Right hindlimb (tissue), 1 donor: ENCODE measurements at places on chromosomes 4 and X.

DNA sequence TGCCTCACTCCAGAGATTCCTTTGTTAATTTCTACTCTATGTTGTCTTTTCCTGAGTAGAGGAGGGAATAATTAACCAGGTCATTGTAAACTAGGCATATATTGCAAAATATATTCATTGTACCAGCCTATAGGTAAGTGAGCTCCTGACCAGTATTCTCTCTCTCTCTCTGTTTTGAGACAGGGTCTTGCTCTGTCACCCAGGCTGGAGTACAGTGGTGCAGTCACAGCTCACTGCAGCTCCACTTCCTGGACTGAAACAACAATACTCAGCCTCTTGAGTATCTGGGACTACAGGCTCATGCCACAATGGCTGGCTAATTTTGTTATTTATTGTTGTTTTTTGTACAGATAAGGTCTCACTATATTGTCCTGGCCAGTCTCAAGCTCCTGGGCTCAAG is 198.3 kb downstream of the ARAP2 start:
- no peak for DNase-seq

GRCh38 chr4:3069661-3070199 is 4.6 kb downstream of the HTT-AS start:
- no peak for DNase-seq

- DNase-seq, result no peak
Measured at GRCh38 chr4:23504083-23504482, 385.8 kb downstream of the PPARGC1A start.

- DNase-seq, result no peak
Measured at GRCh38 chr4:83489711-83490326, 4.9 kb upstream of the ABRAXAS1 start.

DNA sequence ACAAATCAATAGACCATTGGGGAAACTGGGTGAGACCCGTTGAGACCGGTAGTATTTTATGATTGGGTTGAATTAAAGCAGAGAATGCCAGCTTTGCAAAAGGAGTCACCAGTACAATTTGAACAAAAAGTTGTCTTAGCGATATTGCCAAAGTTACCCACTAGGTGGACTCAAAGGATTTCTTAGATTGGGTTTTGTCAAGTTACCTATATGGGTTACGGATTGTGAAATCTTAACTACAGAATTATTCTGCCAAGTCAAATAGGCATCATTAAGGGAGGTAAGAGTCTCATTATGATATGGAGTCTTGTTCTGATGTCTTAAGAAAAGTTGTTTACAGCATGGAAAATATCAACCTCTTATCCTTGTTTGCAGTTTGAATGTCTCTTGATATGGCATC is 15.0 kb upstream of the CT47A1 start:
- no peak for DNase-seq

GRCh38 chr4:2182994-2183393 is 58.9 kb downstream of the HAUS3 start:
- DNase-seq, result no peak

DNA sequence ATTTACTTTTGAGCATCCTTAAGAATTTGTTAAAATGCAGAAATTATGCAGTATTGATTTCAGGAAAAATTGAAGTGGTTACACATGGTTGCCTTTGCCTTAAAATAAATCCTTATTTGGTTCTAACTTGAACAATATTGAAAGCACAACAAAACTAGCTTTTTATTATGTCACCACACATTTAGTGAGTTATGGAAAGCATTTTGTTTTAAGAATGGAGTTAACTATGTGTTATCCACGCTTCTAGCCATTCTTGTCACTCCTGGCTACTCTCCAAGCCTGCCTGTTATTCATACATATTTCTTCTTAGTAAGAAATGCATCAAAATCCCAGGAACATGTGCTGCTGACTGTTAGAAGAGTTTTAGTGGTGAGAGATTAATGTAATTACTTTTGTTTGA is 73.9 kb downstream of the FAT4 start:
- no peak for DNase-seq

DNA sequence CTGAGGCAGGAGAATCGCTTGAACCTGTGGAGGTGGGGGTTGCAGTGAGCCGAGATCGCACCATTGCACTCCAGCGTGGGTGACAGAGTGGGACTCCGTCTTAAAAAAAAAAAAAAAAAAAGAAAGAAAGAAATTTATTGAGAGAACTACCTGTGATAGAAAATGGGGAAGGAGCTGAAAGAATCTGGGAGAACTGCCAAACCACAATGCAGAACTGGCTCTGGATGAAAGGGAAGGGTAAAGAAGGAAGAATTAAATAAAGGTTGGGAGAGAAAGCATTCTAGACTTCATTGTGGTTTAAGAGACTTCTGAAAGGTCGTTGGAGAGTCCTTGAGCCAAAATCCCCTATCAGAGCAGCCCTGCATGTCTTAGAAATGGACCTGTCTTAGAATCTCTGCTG is 567.9 kb upstream of the HTR2C start:
- DNase-seq, result no peak

DNA sequence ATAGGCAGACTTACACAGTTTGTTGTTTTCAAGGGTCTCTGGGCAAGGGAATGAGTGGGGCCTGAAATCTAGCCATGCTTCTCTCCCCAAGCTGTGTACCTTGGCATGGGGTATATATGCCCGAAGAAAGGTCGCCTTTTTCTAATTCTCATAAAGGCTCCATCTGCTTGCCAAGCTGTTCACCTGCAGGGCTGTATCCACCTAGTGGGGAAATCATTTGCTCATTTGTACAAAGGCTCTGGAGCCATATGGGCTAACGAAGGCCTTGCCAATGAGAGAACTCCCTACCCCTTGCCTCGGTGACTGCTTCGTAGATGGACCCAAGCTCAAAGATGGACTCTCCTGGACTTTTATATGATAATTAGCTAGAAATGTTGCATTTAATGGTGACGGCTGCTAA is 1097.0 kb downstream of the PDHA2 start:
- DNase-seq, result no peak

DNA sequence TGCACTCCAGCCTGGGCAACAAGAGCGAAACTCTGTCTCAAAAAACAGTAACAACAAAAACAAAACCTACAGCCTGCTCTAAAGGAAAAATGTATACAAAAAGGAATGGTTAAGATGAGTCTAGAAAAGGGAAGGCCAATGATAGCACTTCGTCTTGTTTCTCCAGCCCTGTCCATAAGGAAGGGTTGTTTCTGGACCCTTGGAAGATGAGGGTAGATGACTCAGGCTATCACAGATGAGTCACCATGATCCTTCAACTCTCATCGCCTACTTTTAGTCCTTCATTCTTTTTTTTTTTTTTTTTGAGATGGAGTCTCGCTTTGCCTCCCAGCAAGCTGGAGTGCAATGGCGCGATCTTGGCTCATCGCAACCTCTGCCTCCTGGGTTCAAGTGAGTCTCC is 8.8 kb downstream of the PLA2G12A start:
- no peak for DNase-seq

GRCh38 chrX:37347420-37347819 is 1.7 kb upstream of the PRRG1 start:
- no peak for DNase-seq

- no peak for DNase-seq
Measured at GRCh38 chr4:48538358-48538757, 48.3 kb downstream of the ZAR1 start.

- DNase-seq, result no peak
Measured at GRCh38 chrX:22247169-22247568, 25.5 kb upstream of the CBLL2 start.

DNA sequence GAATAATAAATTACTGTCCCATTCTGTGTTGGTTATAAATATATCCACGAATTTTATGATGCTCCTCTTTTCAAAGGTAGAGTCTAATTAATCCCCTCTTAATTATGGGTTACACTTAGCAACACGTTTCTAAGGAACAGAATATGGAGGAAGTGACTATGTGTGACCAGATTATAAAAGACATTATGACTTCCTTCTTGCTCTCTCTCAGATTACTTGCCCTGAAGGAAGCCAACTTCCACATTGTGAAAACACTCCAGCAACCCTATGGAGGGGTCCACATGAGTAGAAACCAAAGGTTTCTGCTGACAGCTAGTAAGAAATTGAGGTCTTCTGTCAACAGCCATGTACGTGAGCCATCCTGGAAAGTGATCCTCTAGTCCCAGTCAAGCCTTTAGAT is 59.3 kb downstream of the WDFY3 start:
- no peak for DNase-seq

DNA sequence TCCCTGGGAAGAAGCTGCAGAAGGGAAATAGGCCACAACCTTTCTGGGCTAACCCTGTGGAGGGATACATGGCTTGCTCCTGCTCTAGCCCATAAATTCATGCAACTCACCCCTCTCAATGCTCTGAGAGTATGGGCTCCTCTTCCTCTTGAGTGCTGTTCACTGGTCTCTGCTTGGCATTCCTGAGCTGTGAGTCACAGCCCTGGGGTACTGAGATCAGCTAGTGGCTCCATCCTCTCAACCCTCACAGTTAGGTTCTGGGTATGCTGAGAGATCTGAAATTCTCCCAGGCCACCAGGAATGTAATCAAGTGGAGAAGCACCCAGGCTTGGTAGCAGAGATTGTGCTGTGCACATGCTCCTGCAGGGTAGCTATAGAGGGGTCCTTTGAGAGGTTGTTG is 60.6 kb upstream of the SPANXN2 start:
- no peak for DNase-seq

GRCh38 chr4:81040012-81040659 is 9.6 kb downstream of the BMP3 start:
- no peak for DNase-seq

DNA sequence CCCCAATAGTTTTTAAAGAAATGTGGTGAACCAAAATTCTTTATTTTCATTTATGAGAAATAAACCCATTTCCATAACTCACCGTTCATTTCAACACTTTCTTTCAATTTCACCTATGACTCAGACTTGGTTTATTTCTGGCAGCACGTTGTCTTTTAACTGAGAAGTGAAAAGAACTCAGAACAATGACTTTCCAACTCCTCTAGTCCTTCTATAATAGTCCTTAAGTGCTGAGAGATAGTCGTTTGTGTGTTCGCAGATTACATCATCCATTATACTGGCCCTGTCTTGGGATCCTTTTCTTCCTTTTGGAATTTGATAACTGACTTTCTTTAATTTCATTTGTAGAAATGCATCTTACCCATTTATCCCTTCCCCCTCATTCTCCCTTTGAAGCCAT is 113.6 kb downstream of the GLUD2 start:
- DNase-seq, result no peak

DNA sequence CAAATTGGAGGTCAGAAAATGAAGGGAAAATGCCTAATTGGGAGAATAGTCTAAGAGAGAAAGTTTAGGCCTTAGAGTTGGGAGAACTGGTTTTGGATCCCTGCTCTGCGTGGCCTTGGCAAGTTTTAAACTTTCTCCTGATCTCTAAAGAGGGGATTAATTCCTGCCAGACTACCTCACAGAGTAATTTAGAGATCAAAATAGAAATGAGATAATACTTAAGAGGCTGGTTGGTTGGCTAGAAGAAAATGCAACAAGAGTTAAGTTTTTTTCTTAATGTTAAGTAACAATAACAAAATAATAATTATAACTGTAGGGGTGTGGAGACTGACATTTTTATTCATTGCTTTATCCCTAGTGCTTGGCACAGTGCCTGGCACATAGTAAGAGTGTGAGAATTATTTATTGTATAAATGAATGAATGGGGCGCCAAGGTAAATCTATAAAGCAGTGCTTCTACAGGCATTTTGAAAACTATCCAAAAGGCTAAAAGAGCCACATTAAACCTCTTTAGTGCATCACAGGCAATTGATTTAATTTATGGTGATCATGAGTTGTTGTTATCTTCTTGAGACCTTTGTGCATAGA is 160.5 kb downstream of the RASL11B start:
- DNase-seq, result no peak

- no peak for DNase-seq
Measured at GRCh38 chrX:21156632-21157031, 217.6 kb upstream of the CNKSR2 start.

GRCh38 chrX:14125462-14125861 is 95.8 kb upstream of the GEMIN8 start:
- DNase-seq, result no peak

GRCh38 chrX:149510386-149510785 is 5.3 kb upstream of the IDS start:
- no peak for DNase-seq

DNA sequence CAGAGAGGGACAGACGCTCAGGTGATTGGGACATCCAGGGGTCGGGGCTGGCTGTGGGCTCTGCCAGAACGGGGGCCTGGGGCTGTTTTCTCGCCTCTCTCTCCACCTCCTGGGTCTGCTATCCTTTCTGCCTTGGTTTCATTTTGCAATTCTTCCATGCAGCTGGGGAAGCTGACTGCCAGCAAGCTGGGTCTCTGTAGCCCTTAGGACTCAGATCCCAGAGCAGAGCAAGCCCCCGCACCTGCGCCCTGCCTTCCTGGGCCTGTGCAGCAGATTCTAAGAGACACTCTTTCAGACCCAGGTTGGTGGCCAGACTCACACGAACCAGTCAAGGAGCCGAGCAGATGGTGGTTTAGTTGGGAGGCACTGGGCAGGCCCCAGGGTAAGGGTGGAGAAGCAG is 59.1 kb upstream of the GRPEL1 start:
- no peak for DNase-seq

- no peak for DNase-seq
Measured at GRCh38 chr4:5545271-5545670, 163.1 kb downstream of the EVC2 start.

DNA sequence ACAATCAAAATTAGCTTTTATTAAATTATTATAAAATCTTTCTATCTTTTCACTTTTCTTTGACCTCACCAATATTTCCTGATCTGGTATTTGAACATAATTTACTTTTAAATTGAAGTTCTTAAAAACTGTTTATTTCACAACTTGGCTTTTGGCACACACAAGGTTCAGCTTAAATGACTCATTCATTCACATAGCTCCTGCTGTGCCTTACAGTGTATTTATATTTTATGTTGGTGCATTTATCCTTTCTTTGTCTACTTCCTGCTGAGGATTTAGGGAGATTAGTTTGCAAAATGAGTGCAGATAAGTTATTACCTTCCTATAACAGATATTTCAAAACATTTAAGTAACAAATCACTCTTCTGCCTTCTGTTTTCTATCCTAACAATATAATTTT is 430.6 kb downstream of the DTHD1 start:
- no peak for DNase-seq

- no peak for DNase-seq
Measured at GRCh38 chr4:151660676-151661075, 100.1 kb downstream of the GATB start.

DNA sequence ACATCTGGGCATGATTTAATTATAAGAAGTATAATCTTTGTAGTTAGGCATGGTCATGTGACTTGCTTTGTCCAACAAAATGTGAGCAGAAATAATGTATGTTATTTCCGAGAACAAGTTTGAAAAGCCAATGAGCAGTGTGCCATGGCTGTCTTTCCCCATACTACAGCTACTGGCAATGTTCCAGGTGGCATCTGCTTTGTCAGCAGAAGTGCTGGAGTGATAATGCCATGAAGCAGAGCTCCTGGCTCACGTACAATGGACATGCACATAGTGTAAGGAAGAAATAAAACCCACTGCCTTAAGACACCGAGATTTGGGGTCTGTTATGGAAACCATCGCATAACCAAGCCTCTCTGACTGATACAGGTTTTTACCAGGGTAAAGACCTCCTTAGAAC is 212.6 kb upstream of the RASGEF1B start:
- no peak for DNase-seq

GRCh38 chr4:41448934-41449333 is 89.0 kb upstream of the LIMCH1 start:
- DNase-seq, result no peak

- peak; percentile 8 for DNase-seq
Measured at GRCh38 chr4:661231-661630, 12.8 kb downstream of the ATP5ME start.

- DNase-seq, result no peak
Measured at GRCh38 chr4:74330295-74330750, 22.1 kb downstream of the EPGN start.

GRCh38 chr4:150585611-150586010 is 3.7 kb downstream of the MAB21L2 start:
- no peak for DNase-seq
